Body of pancreas (tissue), 4 donors: ENCODE measurements at places on chromosomes 6 and 20.

DNA sequence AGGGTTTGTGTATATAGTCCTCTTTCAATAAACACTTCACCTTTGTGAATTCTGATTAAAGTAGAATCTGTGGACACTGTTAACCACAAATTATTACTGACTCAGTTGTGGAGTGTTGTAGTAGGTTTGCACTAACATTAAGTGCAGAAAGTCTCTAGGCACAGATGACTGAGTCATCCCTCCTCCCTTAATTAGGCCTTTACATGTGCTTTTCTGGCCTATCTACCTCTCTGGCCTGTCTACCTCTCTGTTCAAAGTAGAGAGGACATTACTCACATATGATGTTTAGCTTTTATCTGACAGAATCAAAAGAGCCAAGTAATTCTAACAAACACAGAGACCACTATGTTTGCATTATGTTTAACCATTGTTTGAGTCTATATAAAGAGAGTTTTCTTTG is 783.0 kb downstream of the TENT5A start:
- DNase-seq = no peak

- DNase-seq = no peak
Observed at GRCh38 chr6:167047554-167047953, 48.4 kb downstream of the CEP43 start.

- DNase-seq = no peak
Observed at GRCh38 chr6:133704371-133704770, 184.5 kb upstream of the TCF21 start.

DNA sequence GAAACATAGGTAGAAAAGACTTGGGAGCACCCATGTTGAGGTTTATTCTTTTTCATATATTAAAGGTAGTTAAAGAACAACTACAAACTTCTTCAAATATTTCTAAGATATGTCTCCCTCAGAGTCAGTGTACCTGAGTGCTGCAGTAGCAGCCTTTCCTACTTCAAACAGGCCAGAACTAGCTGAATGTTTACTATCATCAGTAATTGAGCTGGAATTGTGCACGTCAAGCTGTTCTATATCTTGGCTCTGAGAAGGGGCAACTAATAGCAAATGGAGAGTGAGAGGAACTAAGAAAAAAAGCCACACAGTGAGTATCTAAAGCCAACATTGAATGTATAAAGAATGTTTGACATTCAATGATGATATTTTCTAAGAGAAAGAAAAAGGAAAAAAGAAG is 21.7 kb downstream of the MTCL3 start:
- DNase-seq = no peak

GRCh38 chr6:118263921-118264486 is 284.1 kb upstream of the PLN start:
- peak; percentile 11 for DNase-seq

- DNase-seq = no peak
Observed at GRCh38 chr6:22145823-22146677, 150.8 kb downstream of the PRL start.

- no peak for DNase-seq
Observed at GRCh38 chr6:133954657-133955576, 1.9 kb downstream of the TBPL1 start.

GRCh38 chr6:117345292-117345610 is 79.9 kb downstream of the VGLL2 start:
- DNase-seq = no peak

DNA sequence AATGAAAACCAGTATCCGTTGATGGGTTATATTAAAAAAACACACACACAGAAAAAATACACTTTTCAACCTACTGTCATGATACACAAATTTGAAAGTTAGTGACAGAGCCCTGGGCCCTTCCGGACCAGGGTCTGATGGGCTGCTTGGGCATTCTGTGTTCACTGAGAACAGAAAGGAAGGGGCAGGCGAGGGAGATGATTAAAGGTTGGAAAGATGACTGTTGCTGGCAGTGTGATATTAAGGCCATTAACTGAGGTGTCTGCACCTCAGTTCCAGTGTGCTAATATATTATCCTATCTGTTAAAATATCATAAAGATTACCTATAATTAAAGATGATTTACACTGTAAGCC is 18.7 kb upstream of the QKI start:
- DNase-seq = no peak

DNA sequence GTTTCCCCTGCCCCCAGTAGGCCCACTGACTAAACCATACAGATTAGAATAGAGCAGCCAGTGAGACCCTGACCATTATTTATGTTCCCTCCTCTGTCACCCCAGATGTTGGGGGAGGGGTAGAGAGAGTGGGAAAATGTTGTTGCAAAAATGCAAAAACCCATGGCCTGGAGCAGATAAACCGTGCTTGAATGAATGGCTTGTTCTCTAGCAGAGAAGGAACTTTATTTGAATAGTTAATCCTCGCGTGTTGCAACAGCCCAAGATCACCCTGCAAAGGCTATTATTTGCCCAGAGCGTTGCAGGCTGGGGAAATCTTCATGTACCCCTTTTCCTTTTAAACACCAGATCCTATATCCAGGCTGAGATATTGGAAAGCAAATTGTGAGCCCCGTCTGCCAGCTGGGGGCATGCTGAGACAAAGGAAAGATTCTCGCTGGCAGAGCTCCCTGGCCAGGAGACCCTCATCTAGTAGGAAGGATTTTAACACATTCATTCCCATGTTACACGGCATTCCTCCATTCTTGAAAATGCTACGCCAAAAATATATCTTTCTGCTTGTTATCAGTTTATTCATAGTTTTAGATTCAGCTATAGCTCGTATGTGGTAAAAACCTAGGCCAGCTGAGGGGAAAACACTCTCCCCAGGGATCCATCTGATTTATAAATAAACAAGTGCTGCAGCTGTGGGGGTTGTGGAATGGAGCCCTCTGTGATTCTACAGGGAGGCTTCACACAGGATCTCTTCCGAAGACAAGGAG is 53.0 kb downstream of the LINC00237 start:
- no peak for DNase-seq

DNA sequence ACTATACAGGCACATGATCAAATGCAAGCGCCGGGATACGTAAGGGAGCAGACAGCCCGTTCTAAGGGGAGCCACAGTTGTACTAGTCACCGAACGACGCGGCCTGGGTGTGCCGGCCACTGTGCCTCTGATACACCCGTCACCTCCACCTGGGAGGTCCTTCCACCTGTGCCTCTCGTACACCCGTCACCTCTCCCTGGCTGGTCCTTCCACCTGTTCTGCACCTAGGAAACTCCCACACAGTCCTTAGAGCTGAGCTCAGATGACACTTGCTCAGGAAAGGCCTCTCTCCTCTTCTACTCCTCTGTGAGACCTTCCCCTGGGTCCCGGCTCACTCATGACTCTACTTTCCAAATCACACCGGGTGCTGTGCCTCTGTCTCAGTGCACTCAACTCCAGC is 245.0 kb downstream of the TTLL2 start:
- peak; percentile 46 for DNase-seq

GRCh38 chr20:13793001-13793400 is 8.2 kb downstream of the NDUFAF5 start:
- no peak for DNase-seq

DNA sequence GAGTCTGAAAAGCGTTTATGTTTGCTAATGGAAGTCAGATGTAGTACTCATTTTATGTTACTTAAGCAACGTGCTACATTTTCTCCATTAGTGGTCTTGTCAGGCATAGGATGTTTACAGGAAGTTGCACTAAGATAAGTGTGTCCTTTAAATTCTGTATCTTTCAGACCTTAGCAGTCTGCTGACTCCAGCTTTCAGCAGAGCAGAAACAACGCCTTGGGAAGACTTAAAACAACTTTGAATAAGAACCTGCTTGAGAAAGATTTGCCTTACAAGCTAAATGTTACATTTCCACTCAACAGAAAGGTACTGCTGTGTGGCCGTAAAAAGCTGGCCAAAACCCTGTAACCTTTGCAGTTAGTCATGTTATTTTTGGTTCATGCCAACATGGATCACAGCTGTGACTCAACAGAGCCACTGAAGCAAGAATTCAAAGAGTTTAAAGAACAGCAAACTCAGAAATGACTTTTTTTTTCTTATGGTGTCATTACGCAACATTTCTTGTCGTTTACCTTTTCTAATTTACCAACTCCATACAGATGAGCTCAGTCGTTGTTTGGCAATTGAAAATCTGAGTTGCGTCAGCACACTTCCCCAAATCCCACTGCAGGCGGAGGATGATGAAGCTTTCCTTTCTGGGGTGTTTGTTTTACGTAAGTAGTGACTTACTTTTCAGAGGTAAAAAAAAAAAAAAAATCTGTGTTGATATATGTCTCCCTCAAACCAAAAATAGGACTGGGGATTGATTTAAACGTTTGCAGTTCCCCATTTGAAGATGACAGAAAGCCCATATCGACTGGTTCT is 27.9 kb upstream of the BMP6 start:
- no peak for DNase-seq

- no peak for DNase-seq
Observed at GRCh38 chr6:41277605-41278004, 8.9 kb downstream of the TREM1 start.

DNA sequence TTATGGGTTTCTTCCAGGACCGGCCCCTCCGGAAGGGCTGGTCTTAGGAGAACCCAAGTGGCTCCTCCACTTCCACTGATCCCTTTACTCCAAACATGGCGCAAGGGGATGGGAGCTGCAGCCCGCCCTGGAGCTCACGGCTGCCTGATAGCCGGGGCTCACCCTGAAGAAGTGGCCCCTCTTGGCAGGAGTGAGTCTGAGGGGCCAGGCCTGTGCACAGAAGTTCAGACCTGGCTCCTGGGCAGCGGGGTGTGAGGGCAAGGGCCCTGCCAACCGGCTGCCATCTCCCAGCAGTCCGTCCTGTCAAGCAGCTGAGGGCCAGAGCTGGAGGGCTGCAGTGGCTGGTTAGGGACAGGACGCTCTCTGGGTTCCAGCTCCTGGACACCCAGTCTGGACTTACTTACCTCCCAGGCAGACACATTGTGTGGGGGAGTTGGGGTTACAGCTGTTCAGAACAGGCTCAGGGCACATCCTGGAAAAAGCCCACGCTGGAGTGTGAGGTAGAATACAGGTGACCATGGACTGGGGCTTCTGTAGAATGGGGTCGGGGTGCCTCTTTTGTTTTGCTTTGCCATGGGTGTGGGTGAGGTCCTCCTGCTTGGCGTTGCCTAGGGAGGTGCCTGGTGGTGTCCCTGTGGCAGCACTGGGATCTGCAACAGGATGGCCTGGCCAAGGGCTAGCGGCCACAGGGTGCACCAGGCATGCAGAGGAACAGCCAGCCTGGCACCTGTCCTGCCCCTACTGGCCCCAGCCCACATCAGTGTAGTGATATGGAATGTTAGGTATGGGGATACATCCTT is 88.4 kb downstream of the ASXL1 start:
- DNase-seq = no peak

DNA sequence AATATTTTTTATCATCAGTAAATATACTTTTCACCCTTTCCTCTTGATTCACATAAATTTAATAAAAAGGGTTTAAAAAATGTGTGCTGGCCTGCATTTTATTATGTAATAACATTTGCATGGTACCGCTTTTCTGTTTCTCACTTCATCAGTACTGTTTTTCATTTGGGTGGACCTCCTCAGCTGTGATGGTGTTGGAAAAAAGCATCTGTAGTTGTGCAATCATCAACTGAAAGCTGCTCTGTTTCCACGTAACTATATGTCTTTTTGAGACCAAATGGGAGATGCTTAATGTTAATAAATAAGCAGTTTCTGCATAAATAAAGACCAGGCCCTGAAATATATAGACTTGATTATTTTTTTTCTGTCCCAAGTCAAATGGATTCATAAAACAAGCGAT is 31.6 kb upstream of the CENPW start:
- DNase-seq = no peak

GRCh38 chr20:7665376-7665775 is 274.9 kb downstream of the HAO1 start:
- DNase-seq = no peak

- no peak for DNase-seq
Observed at GRCh38 chr6:19721766-19722377, 115.3 kb upstream of the ID4 start.

GRCh38 chr20:2585811-2586210 is 49.4 kb downstream of the TMC2 start:
- no peak for DNase-seq

- DNase-seq = no peak
Observed at GRCh38 chr6:21808551-21809242, 215.1 kb downstream of the SOX4 start.

DNA sequence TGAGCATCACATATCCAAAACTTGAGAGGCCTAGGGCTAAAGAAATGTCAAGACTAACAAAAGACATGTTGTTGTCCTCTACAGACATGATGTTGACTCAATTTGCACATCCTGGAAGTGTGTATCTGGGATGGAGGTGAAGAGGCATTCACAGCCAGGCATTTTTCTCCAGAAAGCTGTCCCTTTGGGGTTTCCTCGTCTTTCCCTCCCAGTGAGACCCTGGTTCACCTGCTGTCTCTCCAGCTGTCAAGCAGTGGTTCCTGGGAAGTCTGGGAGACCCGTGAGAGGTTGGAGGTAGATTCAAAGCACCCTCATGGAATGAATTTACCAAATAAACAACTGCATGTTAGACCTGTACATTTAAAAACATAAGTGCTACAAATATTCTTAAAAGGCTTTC is 32.1 kb downstream of the BACH2 start:
- no peak for DNase-seq

- no peak for DNase-seq
Observed at GRCh38 chr6:164546263-164546662, 763.1 kb downstream of the C6orf118 start.

- DNase-seq = no peak
Observed at GRCh38 chr6:111870742-111871064, 2.5 kb downstream of the FYN start.

DNA sequence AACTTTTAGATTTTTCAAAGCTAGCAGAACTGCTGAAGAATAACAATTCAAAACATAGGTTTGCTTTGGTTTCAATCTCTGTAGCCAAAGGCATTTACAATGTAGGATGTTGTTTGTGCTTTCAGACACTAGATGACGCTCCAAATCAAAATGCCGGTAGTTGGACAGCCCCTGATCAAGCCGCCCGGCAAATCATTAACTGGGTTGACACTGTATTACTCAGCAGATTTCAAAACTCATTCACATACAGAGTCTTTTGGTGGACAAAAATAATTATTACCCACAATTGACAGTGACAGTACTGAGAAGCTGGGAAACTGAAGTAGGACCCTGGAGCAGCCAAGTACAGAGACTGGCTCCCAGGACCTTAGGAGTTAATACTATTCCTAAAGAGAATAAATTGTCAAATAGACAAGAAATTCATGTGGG is 21.3 kb upstream of the HFE start:
- peak; percentile 85 for DNase-seq

DNA sequence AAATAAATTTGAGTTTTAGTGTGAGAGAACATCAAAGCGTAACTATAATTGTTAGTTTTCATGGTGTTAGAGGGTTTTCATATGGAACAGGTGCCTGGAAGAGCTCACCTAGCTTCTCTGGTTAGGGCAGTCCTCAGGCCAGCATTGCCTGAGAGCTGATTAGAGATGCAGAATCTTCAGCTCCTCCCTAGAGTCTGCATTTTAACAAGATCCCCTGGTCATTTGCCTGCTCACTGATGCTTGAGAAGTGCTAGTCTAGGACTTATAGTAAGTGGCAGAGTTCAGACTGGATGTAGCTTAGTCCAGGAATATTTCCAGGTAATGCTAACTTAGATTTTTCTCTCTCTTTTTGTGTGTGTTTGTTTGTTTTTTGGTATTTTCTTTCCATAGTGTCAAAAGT is 21.7 kb upstream of the SMIM26 start:
- DNase-seq = no peak
